ENCODE measurements at places on chromosomes 2 and 18.

DNA sequence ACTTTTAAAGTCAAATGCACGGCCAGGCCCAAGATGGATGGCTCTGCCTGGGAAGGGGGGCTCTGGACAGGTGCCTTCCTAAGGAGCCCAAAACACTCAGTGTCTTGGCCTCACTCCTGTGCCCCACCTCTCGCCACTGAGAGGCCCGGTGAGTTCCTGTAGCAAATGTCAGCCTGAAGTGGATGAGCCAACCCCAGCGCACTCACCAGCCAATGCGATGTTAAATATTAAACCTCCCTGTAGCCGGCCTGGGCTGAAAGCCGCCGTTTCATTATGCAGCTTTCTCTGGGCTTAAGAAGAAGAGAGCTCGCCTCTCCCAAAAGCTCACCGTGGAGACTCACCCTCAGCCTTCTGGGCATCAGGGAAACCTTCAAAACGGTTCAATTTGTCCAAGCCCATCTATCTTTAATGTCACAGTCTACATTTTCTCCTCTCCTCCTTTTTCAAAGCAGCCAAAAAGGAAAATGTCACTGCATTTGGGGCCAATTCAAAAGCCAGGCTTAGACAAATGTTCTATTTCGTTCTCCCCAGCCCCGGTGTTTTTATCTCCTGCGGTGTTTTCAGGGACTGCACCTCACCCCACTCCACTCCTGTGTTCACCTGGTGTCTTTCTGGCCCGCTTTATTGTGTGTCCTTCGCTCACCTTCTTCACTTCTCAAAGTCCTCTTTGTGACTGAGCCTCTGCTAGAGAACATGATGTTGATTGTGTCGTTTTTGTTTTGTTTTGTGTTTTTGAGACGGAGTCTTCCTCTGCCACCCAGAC, 124.0 kb downstream of the NRP2 start:
- DNase-seq, result no peak

- DNase-seq, result no peak
Measured at GRCh38 chr18:25815659-25816058, 274.8 kb downstream of the SS18 start.

DNA sequence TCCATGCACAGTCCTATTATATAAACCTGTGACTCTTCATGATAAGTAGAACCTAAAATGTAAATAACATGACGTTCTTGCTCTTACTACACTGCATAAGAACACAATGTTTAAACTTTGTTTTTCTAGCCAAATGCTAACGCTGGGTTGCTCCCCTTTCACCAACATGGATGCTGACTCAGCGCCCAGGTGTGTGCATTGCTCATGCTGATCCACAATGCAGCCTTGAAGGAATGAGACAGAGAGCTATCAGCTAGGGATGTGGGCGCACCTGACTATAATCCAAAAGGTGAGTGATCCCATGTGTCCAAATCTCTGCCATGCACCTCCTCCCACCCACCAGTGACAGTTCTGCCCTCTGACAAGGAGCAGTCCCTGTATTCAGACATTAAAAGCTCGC, 235.0 kb downstream of the IRS1 start:
- no peak for DNase-seq

GRCh38 chr2:27765621-27766286, 5.8 kb upstream of the MRPL33 start:
- DNase-seq, result peak; percentile 64

DNA sequence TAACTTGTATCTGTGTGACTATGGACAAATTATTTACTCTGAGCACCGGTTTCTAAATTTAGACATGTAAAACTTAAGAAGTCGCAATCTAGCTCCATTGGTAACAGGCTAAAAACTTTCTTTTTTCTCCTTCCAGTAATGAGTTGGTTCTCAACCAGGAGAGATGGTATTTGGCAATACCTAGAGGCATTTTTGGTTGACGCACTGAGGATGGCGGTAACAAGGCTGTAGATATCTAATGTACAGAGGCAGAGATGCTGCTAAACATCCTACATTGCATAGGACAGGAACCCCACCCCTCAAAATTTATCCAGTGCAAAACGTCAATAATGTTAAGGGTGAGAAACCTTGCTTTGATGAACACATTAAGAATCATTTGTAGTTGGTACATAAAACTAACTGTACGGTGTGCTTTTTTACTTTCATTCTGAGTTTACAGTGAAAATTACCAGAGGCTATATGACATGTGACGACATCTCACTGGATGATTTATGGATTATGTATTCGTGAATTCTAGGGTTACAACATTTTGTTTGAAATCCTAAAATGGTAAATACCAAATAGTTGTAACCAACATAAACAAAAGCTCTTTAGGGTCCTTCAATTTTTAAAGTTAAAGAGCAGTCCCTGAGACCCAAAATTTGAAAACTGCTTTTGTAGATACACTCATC, 91.3 kb downstream of the TLK1 start:
- DNase-seq, result no peak

- DNase-seq, result no peak
Measured at GRCh38 chr2:64326578-64327050, 127.3 kb upstream of the LGALSL start.

DNA sequence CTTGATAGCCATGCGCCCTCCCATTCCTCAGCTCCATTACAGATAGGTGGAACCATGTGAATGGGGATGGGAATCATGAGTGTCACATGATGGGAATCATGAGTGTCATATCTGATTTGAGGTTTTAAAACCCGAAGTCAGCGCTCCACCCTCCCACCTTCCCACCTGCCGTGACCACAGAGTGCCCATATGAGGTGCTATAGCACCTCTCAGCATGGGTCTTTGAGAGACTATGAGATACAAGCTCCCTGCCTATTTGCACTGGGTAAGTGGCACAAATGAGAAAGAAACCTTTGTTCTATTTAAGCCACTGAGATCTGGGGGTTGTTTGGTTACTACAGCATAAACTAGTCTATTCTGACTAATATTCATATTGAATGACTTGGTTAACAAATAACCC, 78.5 kb upstream of the PTPRM start:
- no peak for DNase-seq

DNA sequence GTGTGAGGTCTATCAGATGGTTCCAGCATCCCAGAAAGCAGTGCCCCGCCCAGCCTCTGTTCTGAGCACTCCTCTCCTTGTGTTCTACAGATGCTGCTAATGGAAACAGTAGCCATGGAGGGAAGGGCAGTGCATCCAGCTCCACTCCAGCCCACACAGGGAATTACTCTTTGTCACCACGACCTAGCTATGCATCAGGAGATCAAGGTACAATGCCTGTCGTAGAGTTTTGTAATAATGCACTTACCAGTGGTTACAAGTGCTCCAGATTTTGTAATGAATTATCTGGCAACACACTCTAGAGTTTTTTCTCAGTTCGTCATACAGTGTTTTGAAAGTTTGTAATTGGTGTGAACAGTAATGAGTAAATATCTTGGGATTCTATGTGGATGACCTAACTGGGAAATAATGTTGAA, 161.1 kb downstream of the ESCO1 start:
- no peak for DNase-seq

- no peak for DNase-seq
Measured at GRCh38 chr2:119402645-119403560, 28.8 kb upstream of the TMEM37 start.

GRCh38 chr2:175166216-175166824, 1.7 kb downstream of the ATF2 start:
- no peak for DNase-seq

DNA sequence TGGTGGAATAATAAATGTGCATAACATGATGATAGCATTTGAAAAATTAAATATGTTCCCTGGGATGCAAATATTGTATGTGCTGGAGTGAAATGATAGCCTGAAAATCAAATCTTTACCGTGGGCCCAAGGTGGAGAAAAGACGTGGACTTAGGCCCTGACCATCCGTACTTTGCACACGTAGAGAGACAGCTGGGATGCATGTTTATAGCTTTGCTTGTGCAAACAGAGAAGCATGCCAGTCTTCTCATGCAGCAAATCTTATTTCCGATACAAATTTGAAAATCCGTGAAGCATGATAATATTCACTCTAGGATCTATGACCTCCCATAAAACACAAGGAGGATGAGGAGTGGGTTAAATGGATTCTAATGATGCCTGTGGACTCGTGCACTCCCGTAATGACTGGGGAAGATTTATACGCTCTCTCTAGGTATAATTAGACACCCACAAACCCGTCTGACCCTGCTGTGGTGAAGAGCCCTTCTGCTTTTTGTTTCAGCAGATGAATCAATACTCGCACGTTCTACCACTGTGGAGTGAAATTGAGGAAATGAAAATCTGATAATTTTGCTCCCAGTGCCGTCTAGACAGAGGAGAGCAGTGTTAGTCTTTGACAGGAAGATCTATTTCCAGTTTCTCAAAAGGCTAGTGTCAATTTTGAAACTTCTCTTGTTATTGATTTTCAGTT, 810.3 kb upstream of the SALL3 start:
- no peak for DNase-seq

GRCh38 chr2:182836451-182836850, 30.0 kb downstream of the FRZB start:
- no peak for DNase-seq

Measured in stimulated activated naive CD8-positive, alpha-beta T cell treated with anti-CD3 and anti-CD28 coated beads, Interleukin-15, Interleukin-2, amounts not matched to agents 100 U/mL and 50 U/mL, for 24 hours (primary cell).